Brain (organoid and tissue), 16 donors: ENCODE measurements at places on chromosomes 3 and 15.

GRCh38 chr3:128329491-128330213 lies 137.0 kb downstream of the DNAJB8 start:
- no peak for DNase-seq

DNA sequence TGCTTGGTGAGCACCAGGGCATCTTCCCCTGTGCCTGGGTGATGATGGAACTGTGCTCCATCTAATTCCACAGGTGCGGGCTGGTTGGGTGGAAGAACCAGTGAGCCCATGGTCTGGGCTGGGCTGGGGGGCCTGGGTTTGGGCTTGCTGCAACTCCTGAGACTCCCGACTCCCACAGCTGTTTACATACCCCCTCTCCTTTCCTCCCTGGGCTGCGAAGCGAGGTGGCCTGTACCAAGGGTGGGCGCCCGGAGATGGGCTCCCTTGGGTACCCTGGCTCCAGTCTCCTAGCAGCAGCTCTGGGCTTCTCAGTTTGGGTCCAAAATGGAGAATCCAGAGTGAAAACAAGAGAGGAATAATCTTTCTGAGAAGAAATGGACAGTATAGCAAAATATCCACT lies 5.6 kb downstream of the FAM98B start:
- DNase-seq, result no peak

DNA sequence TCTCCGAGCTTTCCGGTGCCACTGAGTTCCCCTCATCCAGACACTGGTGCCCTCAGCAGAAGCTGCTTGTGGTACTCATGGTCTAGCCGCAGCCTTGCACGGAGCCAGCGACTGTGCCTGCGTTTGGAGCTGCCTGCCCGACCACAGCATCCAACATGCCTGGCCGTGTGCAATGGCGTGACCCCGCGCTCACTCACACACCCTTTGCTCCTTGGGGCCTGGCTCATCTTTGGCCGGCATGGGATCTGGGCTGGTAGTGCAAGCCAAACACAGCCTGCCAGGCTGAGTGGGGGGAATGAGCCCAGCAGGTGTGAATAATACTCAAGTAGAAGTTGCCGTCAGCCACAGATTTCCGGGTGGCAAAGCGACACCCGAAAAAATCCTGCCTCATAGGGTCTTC lies 1178.7 kb upstream of the GBE1 start:
- no peak for DNase-seq

DNA sequence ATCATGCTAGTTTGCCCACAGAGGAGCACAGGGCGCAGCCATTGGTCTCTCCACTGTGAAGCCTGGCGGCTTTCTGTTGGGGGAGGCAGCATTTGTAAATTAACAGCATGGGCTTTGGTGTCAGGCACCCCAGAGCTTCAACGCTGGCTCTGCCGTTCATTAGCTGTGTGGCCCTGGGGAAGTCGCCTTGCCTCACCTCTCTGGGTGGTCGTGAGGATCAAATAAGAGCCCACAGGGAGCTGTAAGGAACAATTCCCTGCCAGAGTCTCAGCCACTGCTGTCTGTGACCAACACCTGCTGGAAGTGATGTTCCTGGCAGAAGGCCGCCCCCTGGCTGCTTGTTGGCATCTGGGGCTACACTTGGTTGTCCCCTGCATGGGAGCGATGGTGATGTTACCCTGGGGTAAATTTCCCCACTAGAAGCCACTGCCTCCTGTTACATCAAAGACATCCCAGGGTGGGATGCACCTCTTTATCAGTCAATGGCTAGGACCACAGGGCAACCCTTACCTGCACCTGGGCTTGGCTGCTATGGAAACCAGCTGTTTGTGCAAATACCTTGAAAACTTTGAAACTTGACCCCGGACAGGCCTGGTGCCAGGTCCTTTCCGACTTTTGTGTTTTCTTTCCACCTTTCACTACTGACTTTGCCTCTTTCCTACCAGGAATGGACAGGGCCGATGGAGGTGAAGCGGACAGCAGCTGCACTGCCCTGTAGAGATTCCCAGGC lies 36.9 kb downstream of the DNASE1L3 start:
- DNase-seq, result no peak

DNA sequence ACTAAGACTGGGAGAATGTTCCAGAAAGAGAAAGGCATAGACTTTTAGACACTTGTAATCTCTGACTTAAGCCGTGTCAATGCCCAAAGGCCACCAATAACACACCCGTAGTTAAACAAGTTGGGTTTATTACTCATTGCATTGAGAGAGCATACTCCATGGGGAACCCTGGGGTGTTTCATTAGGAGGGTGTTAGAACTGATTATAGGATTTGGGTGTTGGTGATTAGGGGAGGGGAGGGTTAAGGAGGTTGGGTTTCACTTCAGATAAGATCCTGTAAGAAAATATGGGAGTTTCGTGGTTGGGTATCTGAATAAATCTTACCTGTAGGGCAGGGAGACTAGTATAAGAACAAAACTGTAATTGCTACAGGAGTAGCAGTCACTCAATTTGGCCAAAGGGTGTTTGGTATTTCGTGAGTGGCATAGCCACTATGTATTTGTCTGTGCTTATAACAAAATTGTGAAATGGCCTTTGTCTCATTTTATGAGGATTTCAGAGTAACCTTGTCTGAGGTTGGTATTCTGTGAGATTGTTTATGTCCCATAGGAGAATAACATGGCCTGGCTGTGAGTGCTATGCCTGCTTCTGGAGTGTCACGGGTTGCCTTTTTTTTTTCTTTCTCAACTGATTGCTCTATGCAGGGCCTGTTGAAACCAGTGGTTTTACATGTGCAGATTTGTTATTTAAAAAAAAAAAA lies 2.9 kb downstream of the HACD3 start:
- no peak for DNase-seq
